ENCODE measurements at places on chromosomes 3 and 15. TPM values are rescaled to one million over a fixed set of nuclear protein-coding genes. Genes with fewer than 3 reads are reported as not detected.

Gene BCL6
- total RNA-seq: 70.5 TPM

Gene SPINT1
- total RNA-seq: 0.46 TPM

Gene SHF
- 11.8 TPM for total RNA-seq

Gene EAF2
- total RNA-seq: 7.1 TPM

Gene CACNA2D3
- 50.4 TPM for total RNA-seq

Gene WDR82
- 61.0 TPM for total RNA-seq

Gene RTP4
- total RNA-seq: 1.9 TPM

Gene CCDC39
- not detected for total RNA-seq

Gene MELTF
- total RNA-seq: 1.2 TPM

Gene BRK1
- 106 TPM for total RNA-seq

Gene FEZF2
- total RNA-seq: not detected

Gene DAZL
- total RNA-seq: not detected

Gene MEIS2
- total RNA-seq: 33.4 TPM

Gene ETV5
- total RNA-seq: 6.3 TPM

- DNase-seq: no peak
These were observed 371.3 kb downstream of the TUSC7 start for GRCh38 chr3:117080872-117081271.

GRCh38 chr15:44735482-44736180 lies 697 bp upstream of the TRIM69 start:
- DNase-seq: peak; percentile 76

DNA sequence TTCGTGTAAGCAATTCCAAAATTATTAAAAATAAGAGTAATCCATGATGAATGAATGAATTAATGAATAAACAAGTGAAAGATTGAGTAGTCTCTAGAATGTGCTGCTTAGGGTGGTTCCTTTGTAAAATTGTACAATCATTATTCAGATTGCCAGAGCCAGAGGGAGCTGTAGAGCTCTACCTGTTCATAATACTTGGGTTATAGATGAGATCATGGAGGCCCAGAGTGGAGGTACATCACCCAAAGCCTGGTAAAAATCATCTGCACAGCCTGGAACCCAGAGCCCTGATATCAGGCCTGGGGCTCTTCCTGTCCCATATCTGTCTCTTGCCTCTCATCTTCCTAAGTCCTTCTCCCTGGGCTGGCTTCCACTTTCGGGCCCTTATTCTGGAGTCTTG lies 297.2 kb downstream of the RPLP1 start:
- DNase-seq: no peak

DNA sequence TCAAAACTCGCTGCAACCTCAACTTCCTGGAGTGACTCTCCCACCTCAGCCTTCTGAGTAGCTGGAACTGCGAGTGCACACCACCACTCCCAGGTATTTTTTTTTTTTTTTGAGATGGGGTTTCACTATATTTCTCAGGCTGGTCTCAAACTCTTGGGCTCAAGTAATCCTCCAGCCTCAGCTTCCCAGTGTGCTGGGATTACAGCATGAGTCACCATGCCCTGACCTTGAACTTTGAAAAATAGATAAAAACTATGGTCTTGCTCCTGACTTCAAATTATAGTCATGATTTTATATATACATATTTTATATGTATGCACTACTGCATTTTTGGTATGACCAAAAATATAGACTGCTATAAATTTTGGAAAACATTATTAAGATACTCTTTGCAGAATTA lies 6.9 kb upstream of the PLSCR5 start:
- no peak for DNase-seq

DNA sequence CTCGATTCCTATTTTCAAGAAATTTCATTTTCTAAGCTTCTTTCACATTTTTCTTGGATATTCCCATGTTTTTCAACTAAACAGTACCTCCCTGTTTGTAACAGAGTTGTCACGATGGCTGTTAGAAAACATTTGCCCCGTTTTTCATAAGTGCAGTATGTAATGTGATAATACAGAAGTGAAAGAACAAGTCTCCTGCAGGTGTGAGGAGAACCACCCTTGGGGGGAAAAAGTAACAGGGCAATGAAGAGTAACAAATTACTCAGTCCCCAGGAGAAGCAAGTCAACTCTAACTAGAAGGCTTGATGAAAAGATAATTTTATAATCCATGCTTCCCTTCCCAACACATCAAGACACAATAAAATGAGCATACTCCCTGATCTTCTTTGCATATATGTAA lies 493.3 kb downstream of the FOXP1 start:
- no peak for DNase-seq

DNA sequence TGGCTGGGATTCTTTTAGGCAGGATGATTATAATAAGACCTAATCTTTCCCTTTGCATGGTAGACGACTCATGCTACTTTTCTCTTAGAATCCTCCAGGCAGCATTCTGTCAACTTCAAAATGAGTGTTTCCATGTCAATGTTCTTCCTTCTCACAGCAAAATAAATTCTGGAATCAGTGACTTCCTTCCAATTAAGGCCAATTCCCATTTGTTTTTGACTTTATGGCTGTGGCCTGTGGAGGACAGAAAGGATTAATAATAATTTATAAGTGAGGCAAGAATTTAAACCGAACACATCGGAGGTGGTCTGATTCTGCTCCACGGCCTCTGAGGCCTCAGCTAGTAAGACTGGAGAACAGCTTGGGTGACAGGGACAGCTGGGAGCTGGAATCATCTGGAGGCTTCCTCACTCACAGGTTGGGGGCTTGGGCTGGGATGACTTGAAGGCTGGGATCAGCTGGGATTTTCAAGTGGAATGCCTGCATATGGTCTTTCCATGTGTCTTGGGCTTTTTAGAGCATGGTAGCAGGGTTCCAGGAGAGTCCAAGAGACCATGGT lies 241.8 kb upstream of the MCTP2 start:
- no peak for DNase-seq

GRCh38 chr15:98842973-98843285 lies 164.7 kb downstream of the PGPEP1L start:
- DNase-seq: no peak

DNA sequence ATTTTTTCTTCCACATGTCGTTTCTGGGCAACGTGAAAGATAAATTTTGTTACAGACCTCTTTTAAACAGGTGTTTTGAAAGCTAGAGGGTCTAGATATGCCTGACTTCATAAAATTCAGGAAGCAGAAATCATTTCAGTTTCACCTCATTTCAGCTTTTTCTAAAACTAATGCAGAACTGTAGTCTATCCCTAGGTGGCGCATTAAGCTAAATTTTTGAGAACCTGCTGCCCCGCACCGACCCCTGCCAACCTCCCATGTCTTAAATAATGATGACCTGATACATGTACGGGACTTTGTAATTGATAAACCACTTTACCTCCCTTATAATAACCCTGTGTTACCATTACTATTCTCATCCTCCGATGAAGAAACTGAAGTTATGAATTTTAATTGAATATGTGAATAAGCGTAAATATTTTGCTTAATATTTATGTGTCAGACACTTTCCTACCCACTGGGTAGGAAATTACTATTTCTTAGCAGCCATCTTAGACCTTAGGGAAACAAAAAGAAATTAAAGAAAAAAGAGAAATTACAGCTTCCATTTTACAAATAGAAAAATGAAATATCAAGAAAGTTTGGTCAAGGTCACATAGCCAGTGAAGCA lies 78.7 kb upstream of the GCNT3 start:
- no peak for DNase-seq

GRCh38 chr15:70258369-70259027 lies 160.8 kb upstream of the TLE3 start:
- DNase-seq: peak; percentile 65

DNA sequence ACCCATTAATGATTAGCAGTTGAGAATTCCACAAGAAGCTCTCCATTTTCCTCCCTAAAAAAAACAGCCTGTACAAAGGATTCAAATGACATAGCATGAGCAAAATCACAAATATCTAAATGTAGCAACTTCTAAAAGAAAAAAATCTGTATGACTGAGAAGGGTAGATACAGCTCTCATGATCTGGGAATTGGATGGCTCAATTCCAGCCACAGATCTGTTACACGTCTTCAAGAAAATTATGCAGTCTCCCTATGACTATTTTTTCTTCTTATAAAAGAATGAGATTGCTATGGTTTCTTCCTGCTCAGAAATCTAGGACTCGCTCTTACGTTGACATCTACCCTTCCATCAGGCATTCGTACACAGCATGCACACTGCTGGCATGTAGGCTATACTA lies 71.5 kb downstream of the PLCH1 start:
- no peak for DNase-seq

GRCh38 chr3:36380221-36381031 lies at the start of gene STAC:
TSS of gene STAC (plus strand) at chr3:36380504. CDS start at chr3:36380644, 140 bp downstream.
- DNase-seq: peak; percentile 57

- no peak for DNase-seq
These were observed 30.2 kb upstream of the ATOSA start for GRCh38 chr15:52709187-52709981.

- DNase-seq: no peak
These were observed 806.3 kb upstream of the ARPP21 start for GRCh38 chr3:34832865-34833508.

DNA sequence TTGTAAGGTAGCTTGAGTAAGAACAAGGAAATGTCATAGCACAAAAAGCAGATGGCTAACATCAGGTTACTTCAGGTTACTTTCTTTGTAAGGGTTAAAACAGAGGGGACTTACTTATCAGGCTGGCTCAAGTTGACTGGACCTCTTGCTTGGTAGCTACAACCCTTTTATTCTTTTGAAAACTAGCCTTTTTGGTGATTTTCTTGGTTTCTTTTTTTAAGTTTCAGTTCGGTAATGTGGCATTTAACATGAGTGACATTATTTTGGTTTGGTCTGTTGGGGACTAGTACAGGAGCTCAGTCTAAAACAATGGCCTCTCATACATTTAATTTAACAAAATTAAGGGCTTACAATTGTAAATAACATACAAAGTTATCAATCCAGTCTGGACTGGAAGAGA lies 621.4 kb downstream of the OTOL1 start:
- no peak for DNase-seq

GRCh38 chr3:112822064-112823055 lies 24.3 kb downstream of the CD200R1L start:
- DNase-seq: no peak

DNA sequence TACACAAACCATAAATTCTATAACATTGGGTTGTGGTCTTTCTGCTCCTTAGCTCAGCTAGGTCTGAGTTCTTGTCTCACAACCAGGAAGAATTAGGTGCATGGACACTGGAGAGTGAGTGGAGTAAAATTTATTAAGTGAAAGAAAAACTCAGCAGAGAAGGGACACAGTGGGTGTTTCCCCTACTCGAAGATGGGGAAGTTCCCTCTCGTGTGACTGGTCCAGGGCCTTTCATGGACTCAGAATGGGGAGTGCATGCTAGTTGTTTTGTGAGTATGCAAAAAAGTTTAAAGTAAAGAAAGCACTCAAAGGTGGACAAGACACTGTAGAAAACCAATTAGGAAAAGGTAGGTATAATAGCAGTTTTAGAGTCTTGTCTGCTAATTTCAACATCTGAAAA lies 215.5 kb upstream of the RORA start:
- no peak for DNase-seq

DNA sequence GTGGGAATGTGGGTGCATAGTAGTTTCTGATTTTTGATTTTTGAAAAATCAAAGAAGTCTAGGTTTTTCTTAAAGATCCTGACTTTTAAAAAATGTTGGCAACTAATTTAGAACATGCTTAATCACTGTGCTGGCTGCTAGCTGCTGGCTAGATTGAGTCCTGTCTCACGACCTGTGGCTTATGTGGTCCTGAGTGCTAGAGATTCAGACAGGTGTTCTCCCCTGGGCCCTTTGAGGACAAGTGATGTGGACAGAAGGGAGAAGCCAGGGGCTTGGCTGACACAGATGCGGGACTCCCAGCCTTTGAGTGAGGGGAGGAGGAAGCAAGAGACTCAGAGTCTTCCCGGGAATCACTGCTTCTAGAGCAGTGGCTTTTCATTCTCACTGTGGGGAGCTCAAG lies 47.5 kb downstream of the CORO2B start:
- no peak for DNase-seq

- DNase-seq: peak; percentile 86
These were observed 192.6 kb upstream of the LYSMD4 start for GRCh38 chr15:99925661-99926461.

- DNase-seq: no peak
These were observed 75.5 kb downstream of the ZBTB20 start for GRCh38 chr3:115071601-115072000.

DNA sequence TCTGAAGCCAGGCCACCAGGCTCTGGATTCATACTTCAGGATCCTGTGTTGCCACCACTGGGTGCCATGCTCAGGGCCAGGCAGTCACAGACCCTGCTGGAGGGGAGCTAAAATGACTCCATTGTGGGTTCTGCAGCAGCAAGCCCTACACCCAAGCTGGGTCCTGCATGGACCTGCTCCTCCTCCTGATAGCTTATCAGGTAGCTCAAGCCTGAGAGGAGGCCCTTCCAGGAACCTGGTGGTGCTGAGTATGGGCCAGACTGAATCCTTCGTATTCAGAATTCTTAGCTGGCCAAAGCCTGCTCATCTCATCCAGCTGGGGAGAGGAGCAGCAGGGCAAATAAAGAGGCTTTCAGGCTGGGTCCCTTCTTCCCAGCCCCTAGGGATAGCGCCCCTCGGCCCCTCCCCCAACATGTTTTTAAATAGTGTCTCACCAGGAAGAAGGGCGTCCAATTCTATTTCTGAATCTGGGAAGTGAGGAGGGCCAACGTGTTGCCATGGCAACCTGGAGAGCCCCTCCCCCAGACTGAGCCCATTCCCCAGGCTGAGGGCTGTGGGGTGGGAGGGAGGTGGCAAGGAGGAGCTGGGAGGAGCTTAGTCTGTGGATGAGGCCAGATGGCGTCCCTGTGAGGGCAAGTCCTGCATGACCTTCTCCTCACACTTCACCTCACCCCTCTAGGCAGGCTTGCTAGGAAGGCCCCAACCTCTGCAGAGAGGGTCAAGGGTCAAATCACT lies 11.0 kb upstream of the CAMKV start:
- DNase-seq: no peak

DNA sequence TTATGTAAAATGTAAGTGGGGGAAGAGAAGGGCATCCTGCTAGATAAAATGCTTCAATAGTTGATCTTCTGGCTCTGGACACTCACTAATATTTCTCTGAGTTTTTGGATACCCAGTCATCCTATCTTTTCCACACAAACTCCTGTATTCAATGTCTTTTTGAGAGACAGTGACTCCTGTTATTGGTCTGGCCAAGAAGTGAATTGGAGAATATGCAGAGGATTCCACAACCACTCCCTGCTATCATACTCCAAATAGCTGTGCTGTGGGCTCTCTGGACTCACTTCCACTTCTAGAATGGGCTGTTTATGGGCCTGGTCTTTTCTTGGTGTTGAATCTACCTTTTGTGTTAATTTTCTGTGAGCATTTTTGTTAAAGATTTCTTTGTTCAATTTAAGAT lies 376.8 kb downstream of the NLGN1 start:
- no peak for DNase-seq

DNA sequence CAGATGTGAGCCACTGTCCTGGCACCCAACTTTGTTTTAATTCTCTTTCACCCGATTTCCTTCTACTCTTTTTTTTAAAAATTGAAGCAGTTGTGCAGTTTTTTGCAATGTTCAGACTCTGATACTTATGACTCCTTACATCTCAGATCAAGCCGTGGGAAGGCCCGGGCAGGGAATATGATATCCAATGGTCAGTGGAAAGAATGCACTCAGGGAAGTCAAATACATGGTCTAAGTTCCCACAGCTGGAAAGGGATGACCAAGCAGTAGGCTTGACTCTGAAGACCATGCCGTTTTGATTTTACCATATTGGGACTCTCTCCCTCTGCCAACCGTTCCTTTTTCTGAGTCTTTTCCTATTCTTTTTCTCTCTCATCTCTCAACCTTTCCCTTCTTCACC lies 157.2 kb downstream of the RPLP1 start:
- no peak for DNase-seq

Measured in right cardiac atrium (tissue), 5 donors.